T1000 (cell line): ENCODE measurements at places on chromosomes 7 and 10.

DNA sequence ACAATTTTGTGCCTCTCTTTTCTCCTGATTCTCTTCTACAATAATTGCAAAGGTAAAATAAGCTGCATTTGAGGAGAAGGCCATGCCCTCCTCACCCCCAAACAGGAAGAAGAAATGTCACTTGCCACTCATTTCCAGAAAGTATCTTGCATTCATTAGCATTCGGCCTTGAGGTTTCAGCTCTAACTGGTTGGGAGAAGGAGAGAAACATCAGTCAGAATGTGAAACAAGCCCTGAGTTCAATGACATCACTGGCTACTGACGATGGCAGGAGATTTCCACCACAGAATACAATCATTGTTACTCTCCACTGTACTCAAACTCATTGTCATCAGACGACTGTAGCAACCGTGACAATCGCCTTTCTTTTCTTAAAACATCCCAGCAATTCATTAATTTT lies 72.8 kb downstream of the PRKCQ start:
- no peak for DNase-seq

GRCh38 chr10:103854265-103854685 lies 1.1 kb downstream of the SH3PXD2A start:
- no peak for DNase-seq

- DNase-seq, result peak; percentile 23
Observed at GRCh38 chr7:17099083-17099973, 199.1 kb upstream of the AHR start.

DNA sequence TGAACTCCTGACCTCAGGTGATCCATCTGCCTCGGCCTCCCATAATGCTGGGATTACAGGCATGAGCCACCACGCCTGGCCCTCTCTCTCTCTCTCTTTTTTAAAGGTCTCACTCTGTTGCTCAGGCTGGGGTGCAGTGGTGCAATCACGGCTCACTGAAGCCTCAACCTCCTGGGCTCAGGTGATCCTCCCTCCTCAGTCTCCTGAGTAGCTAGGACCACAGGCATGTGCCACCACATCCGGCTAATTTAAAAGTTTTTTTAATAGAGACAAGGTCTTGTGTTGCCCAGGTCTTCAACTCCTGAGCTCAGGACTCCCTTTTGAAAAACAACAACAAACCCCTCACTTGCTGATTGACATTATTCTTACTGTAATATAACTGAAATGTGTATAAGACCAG lies 11.6 kb downstream of the PALD1 start:
- no peak for DNase-seq

- no peak for DNase-seq
Observed at GRCh38 chr10:74738542-74738941, 87.9 kb upstream of the KAT6B start.

DNA sequence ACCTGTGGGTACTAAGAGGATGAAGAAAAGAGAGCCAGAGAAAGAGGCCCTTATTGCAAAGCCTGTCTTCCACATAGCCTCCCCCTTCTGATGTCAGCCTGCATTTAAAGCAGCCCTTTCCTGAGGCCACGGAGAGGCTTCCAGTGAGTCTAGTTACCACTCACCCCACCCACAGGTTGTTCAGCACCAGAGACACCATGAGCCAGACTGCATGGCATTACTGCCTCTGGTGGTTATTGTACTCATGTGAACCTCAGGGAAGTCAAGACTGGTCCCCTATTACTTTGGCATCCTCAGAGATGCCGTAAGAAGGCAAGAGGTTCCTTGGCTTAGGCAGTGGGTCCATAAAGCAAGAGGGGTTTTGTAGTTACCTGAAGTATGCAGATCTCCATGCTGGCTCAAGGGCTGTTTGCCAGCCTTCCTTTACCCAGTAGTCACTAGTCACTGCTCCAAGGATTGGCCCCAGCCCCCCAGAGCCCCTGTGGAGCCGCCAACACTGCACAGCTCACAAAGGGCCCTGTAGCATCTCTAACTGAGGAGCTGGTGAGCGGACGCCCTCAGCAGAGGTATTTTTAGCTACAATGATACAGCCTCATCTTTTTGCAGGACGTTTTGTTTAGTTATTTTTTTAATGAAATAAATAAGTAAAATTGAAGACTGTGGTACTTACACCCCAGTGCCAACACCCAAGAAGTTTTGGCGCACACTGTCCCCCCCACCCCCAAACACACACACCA lies 20.7 kb downstream of the LRRC4 start:
- DNase-seq, result no peak

- no peak for DNase-seq
Observed at GRCh38 chr7:716636-717035, 9.9 kb upstream of the DNAAF5 start.

DNA sequence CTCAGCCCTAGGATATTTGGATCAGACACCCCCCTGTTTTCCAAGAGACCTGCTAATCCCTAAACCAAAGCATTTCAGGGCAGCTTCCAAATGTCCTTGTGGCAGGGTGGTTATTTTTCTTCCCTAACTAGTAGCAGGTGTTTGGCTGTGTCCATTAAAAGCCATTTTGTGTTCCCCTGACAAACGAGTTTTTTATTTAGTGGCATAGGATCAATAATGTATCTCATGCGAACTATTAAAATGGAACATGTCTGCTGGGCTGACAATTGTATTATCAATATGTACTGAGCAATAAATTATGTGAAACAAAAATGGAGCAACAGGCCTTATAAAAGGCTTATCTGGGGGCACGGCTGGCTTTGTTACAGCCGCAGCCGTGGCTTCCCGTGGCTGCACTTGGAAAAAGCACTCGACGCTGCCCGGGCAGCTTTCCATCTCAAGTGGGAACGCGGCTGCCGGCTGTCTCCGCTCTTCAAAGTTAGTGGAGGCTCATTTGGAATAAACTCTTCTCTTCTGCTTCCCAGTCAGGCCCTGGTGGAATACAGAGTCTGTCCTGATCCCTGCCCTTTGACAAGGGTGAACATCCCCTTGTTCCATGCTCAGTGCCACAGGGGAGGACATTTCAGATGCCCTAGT lies 554.3 kb downstream of the TYW1 start:
- no peak for DNase-seq

DNA sequence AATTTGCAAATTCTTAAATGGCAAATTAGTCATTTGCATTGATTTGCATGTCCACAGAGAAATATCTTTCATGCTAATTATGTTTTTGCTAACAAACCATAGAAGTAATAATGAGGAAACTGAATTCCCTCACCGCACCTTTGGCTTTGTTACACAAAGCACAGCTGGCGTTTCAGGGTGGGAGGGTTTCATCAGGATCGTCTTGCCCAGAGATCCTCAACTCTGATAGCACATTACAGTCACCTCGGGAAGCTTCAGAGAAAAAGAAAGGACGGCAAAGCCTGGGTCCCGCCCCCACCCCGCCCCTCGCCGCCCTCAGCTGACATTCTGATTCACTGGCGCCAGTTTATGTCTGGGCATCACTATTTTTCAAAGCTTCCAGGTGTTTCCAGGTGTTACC lies 119.4 kb downstream of the PTPRN2 start:
- no peak for DNase-seq

- DNase-seq, result no peak
Observed at GRCh38 chr10:4519658-4520402, 306.2 kb upstream of the AKR1E2 start.

GRCh38 chr10:100248820-100249219 lies 18.6 kb downstream of the CWF19L1 start:
- no peak for DNase-seq

GRCh38 chr10:75253281-75254220 lies 17.8 kb upstream of the COMTD1 start:
- DNase-seq, result no peak

DNA sequence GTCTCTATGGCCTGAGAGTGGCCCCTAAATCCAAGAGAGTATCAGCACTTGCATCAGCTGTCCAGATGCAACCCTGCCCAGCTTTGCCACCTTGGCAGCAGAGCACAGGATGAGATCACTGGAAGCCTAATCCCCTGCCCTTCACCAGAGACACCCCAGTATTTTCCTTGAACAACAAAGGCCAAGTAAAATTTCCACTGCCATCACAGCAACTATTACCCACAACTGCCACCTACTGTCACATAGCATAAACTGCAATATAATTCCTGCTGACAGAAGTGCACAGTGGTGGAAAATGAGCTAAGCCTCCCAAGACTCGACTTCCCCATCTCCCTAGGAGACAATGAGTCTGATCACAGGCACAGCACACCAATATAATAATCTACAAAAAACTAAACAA lies 462.8 kb upstream of the ZWINT start:
- DNase-seq, result peak; percentile 7

- DNase-seq, result no peak
Observed at GRCh38 chr10:19325581-19325980, 277.0 kb downstream of the MALRD1 start.

DNA sequence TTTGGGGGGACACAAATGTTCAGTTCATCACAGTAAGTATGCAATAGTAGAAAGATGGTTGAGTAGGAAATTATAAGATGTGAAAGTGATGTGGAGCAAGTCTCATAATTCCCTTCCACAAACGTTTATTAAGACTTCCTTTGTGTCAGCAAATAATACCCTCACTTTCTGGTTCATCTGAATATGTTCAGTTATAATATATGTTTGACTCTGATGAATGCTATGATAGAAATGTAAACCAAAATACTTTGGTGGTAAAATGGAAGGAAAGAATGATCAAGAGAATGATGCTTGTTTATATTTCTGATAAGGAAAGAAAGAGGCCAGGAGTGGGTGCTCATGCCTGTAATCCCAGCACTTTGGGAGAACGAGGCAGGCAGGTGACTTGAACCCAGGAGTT lies 111.7 kb upstream of the PLXDC2 start:
- DNase-seq, result no peak

DNA sequence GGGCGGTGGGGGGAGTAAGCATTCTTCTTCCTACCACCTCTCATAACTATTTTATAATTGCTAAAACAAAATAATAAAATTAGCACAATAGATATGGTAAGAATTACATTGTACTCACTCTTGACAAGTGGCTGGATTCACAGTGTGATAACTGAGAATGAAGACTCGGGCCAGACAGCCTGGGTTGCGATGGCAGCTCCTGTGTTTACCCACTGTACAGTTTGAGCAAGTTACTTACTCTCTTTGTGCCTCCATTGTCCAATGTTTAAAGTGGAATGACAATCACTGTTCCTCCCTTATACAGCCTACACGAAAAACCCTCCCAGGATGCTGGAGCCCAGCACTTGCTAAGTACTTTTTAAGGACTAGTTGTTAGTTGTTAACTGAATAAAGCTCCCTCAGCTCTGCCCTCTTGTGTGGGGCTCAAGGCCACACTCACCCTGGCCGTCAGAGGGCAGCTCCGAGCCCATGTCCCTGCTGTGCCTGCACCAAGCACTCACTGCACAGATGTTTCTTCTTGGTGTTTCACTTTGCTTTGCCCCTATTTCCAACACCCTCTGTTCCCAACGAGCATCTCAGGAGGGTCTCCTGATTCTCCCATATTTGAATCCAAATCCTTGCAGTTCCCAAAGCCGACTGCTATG lies 56.4 kb upstream of the NPS start:
- no peak for DNase-seq

- DNase-seq, result no peak
Observed at GRCh38 chr10:131215776-131216175, 95.7 kb downstream of the TCERG1L start.

GRCh38 chr10:60606343-60607080 lies 171.8 kb upstream of the CDK1 start:
- no peak for DNase-seq

DNA sequence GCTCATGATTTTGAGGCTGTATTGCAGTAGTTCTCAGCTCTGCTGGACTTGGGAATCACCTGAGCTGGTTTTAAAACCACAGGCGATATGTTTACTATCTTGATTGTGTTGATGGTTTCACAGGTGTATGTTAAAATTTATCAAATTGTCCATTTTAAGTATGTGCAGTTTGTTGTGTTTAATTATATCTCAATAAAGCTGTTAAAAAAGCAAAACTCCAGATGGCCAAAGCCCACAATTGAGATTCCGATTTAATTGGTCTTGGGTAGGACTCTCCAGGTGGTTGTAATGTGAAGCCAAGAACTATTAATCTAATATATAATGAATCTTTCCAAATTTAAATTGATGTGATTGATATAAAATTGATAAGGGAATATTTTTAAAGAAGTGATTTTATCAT lies 48.6 kb downstream of the NRCAM start:
- DNase-seq, result no peak

DNA sequence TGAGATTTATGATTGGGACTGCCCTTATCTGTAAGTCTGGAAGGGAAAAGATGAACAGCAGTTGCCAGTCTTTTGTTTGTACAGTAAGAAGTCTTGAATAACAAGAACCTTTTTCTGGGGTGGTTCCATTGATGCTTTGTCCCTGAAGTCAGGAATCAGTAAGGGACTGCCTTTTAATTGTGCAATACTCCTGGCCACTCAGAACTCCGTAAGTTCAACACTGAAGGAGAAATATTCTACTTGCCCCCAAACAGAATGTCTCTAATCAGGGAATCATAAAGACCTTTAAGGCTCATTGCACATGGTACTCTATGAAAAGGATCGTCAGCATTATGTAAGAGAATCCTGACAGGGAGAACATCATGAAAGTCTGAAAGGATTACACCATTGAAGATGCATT lies 361.4 kb downstream of the EXOC4 start:
- DNase-seq, result no peak

GRCh38 chr10:35794703-35795102 lies 152.6 kb upstream of the FZD8 start:
- DNase-seq, result no peak
